ENCODE measurements at places on chromosomes 5 and 9.

DNA sequence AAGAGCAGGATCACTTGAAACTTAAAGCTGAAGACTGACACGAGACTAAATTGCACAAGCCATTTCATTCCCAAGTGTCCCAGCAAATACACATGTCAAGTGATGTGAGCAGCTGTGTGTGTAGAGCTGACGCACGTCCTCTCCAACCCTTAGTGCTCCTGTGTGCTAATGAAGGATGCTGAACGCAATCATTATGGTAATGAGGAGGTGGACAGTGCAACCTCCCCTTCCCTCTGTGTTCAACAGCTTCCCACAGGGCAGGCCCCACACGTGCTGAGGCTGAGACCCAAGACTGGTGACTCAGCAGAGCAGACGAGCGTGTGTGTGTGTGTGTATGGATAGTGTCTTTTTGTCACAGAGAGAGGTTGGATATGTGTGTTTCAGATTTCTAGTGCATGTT, 702.1 kb downstream of the SEMA5A start:
- DNase-seq = peak; percentile 100

DNA sequence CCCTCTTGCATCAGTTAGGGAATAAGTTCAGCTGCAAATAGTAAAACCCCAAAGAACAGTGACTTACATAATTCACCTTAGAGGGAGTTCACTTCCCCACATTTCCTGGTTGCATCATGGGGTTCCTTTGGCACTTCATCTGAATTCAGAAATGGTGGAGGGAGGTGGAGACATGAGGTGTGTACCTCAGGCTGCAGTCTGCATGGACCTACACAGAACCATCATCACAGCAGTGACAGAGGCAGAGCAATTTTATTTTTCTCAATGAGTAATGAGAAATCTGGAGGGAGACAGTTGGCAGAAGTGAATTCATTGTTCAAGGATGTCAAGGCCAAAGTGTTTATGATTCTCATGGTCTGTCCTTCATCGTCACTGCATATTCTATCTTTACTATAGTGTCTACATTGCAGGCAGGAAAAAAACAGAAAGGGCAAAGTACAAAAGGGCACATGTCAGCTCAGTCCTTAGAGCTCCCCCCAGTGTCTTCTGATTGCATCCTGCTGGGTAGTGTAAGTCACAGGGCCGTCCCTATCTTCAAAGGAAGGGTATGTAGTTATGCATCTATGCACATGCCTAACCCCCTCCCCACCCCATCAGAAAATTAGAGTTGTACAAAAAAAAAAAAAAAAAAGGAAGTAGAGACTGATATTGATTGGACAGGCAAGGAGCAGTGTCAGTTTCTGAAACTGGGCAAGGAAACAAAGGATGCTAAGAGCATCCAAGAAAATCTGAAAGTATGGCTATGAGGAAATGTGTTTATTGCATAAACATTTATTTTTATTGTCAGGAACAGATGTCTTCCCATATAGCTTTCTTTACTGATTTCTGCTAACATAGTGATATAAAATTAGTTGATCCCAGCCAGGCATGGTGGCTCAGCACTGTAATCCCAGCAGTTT, 132.7 kb upstream of the APC start:
- DNase-seq = no peak

DNA sequence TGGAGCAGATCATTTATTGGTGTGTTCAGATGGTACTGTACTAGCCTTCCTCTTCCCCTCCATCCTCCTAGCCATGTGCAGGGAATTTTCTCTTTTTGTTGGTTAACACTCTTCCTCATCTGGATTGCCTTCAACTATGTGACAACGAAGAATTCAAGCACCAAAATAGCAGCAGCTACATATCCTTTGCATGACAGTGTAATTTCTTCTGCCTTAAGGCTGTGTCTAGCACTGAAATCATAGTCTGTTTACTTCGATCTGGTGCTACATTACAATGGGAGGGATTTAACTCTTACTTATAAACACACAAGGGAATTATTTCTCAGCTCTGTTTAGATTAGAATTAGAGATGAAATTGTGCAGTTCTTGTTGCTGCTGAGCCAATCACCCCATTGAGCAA, 260.4 kb downstream of the ARL15 start:
- DNase-seq = peak; percentile 80

GRCh38 chr5:7856855-7857254, 5.9 kb upstream of the CFAP90 start:
- peak; percentile 25 for DNase-seq

GRCh38 chr9:7509576-7510145, 289.9 kb downstream of the DMAC1 start:
- no peak for DNase-seq

DNA sequence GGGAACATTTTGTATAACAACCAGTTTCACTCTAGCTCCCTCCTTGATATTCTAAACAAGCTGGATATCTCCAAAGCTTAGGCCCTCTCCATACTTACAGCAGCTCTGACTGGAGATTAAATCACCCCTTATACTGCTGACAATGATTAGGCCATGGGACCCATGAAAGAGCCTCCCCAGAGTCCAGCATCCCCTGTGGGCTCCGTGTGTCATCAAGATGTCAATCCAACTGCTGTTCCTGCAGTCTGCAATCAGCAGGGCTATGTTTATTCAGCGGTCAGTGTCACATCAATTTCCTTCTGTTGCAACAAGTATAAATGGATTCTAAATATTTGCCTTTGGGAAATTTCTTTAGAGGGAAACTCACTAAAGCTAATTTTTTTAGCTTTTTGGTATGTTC, 26.6 kb downstream of the PCDHAC2 start:
- no peak for DNase-seq

- DNase-seq = no peak
These were observed 124.6 kb downstream of the PAM start for GRCh38 chr5:102879741-102880140.

DNA sequence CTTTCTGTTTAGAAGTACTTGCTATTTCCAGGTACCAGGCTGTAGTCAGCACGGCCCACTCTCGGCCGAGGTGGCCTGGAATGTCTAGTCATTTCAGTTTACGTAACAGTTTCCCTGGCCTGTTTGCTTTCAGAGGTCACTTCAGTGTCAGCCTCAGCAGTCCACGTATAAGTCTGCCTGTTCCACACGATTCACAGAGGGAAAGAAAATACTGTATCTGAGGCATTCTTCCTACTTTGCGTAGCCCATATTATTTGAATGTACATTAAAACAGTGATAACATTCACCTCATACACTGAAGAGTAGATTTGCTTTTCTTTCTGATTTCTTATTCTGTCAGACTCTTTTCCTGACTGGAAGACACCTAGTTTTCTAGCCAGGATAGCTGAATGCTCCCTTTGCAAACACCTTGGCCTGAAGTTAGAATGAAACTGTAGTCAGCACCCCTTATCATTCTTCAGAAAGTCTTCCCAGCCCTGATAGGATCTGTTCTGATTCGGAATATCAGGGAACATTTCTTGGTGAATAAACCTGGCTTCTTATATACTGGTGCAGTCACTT, 140.9 kb downstream of the AOPEP start:
- DNase-seq = no peak

DNA sequence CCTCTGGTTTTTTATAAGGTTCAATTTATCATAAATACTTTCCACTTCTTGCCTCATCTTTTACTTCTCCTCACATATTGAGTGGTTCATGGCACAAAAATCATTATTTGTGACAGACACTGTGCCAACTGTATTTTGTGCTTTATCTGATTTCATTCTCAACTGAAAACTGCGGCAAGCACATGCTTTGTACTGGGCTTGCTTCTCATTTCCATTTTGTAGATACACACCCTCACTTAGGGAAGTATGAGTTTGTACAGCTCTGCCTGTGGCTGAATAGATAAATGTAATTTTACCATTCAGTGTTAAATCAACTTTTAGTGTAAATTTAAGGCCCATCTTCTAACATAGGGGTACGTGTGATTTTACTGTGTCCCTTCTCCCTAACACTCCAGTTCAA, 83.6 kb downstream of the ANXA2R start:
- DNase-seq = no peak

GRCh38 chr9:134211811-134212485, 47.6 kb upstream of the RNU6ATAC start:
- DNase-seq = no peak

DNA sequence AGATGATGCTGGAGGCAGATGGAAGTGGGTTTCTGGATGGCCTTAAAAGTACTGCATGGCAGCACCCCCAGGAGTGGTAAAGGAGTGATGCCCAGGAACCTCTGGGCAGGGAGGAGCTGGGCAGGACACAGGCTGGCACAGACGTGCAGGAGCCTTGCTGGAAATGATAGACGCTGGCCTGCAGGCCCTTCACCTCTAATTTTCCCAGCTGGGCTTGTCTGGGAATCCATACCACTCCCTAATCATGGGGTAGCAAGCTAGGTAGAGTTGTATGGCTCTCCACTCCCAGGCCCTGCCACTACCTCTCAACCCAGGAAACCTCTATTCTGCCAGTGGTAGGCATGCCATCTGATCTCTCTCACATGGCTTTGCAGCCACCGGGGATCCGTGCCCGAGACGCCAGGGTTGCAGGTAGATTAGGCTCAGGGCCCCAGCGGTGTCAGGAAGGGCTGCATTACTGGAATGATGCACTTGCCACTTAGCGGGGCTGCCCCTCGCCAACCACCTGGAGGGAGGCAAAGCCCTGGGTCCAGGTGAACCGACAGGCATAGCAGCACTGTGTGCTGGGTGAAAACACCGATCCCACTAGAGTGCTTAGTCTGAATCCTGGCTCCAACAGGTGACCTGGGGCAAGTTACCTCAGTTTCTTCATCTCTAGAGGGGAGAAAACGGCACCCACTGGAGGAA, 79.6 kb upstream of the SLC25A51 start:
- no peak for DNase-seq

DNA sequence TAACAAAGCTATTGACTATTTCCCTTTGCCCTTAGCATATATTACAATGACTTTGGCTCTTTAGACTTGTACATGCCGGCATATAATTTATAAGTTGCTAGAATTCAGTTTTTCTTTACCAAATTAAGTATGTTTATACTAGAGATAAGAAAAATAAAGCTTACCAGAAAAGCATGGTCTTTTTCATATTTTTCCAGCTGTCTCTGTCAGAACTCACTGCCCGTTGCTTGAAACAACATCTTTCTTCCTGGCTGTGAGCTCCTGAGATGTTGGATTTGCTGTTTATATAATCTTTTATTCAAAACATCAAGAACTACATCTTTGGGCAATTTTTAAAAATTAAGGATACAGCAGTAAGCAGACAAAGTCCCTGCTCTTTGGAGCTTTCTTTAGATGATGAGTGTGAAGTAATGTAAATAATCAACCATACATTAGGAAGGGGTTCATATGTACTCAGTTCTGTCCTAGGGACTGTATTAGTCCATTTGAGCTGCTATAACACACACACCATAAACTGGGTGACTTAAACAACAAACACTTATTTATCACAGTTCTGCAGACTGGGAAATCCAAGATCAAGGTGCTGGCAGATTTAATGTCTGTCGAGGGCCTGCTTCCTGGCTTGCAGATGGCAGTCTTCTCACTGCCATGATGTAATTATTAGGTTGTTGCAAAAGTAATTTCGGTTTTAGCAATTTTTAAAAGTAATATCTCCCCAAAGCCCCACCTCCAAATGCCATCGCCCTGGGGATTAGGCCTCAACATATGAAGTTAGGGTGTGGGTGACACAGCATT, 45.4 kb upstream of the RANBP3L start:
- DNase-seq = no peak

DNA sequence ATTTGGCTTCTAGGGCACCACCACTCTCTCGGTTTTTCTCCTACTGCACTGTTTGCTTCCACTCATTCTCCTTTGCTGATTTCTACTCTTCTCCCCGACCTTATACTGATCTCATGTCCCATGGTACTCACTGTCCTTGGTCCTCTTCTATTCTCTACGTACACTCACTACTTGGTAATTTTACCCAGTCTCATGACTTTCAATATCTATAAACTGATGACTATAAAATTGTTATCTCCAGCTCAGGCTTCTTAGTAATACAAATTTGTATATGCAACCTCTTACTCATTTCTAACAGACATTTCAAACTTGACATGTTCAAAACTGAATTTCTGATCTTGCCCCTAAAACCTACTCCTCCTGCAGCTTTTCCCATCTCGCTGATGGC, 4.1 kb downstream of the RAPGEF6 start:
- DNase-seq = no peak

DNA sequence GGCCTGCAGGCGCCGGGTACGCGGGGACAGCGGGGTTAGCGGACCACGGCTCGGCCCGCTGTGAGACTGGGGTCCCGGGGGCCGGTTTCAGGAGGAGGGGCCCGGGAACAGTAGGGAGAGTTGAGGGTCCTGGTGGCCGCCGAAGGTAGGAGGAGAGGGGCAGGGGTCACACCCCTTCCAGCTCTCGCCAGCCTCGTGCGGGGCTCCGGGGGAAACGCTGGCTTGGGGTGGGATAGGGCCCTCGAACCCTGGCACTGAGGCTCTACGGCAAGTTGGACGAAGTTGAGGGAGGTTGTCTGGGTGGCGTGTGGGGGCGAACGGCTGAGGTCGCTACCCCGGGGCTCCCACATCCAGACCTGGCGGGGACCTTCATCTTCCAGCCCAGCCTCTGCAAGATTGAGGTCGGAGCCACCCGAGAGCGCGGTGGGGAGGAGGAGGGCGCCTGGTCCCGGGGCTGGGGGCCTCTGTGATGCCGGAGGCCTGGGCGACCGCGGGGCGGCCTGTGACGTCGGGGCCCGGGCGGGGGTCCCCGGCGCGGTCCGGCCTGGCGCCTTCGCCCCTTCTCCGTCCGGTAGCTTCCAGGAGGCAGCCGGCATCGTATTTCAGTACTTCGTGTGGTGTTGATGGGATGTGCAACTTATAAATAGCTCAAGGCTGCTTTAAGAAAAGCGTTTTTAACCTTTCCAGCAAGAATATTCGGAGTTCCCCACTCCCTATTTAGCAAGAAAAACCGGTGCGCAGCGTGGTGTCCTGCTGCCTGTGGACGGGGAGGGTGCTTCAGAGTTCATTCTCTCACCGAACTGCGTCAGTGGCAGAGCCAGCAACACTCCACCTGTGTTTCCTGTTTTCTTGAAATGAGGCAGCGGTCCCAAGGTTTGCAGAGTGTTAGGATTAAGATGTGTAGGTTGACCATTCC, 902 bp downstream of the HABP4 start:
- DNase-seq = peak; percentile 11

DNA sequence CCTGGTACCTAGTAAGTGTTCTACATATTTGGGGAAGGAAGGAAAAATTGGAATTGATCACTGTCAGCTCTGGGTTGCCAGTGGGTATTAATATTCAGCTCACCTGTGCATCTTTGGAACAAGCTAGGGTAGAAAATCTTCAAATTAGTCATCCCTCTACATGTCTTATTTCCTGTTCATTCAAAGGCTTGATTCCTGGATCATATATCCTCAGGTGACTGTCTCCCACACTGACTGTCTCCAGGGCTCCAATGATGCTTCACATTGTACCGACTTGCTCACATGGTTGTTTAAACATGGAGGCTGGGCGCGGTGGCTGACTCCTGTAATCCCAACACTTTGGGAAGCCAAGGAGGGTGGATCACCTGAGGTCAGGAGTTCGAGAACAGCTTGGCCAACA, 11.6 kb upstream of the SUSD1 start:
- no peak for DNase-seq

GRCh38 chr5:71582945-71583584, 4.1 kb upstream of the MCCC2 start:
- peak; percentile 15 for DNase-seq

- DNase-seq = no peak
These were observed 1445.1 kb upstream of the CDH9 start for GRCh38 chr5:28483327-28484025.

All from fibroblast of gingiva (primary cell).